ENCODE measurements at places on chromosomes 3 and 15.

DNA sequence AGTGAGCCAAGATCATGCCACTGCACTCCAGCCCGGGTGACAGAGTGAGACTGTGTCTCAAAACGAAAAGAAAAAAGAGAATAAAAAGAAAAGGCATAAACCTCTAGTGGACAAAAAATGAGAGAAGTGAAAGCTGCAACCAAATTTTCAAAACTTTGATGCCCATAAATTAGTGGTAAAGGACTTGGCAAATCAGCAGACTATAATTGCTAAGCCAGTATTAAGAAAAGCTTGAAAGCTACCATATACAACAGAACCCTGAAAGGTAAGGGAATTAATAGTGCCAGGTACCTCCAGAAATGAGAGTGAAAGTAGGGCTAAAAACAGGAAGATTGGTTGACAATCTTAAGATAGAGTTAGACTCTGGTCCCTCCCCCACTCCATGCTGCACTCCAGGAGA is 32.9 kb upstream of the SLC22A13 start:
- DNase-seq = no peak

- DNase-seq = no peak
Observed at GRCh38 chr3:183409219-183409618, 19.2 kb downstream of the MCF2L2 start.

- no peak for DNase-seq
Observed at GRCh38 chr3:112561484-112561733, 353 bp downstream of the ATG3 start.

- no peak for DNase-seq
Observed at GRCh38 chr15:53129121-53129904, 339.2 kb upstream of the ONECUT1 start.

DNA sequence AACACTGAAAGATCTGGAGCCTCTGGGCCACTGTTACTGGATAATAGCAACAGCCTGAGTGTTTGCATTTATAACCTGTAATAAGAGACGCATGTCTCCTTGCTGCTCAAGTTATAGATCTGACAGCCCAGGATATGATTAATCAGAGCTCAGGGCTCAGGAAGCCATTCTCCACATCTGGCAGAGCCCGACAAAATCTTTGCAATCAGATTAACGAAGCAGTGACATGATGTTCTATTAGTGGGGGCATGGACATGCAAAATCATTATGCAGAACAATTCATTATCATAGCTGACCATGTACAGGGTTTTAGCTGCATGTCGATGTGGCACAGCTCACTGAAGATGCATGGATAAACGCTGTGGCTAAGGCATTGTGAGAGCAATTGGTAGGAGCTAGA is 730.3 kb downstream of the ZNF385D start:
- no peak for DNase-seq

- no peak for DNase-seq
Observed at GRCh38 chr15:63905558-63906265, 72.0 kb upstream of the HERC1 start.

- no peak for DNase-seq
Observed at GRCh38 chr3:37139567-37140052, 34.8 kb downstream of the LRRFIP2 start.

DNA sequence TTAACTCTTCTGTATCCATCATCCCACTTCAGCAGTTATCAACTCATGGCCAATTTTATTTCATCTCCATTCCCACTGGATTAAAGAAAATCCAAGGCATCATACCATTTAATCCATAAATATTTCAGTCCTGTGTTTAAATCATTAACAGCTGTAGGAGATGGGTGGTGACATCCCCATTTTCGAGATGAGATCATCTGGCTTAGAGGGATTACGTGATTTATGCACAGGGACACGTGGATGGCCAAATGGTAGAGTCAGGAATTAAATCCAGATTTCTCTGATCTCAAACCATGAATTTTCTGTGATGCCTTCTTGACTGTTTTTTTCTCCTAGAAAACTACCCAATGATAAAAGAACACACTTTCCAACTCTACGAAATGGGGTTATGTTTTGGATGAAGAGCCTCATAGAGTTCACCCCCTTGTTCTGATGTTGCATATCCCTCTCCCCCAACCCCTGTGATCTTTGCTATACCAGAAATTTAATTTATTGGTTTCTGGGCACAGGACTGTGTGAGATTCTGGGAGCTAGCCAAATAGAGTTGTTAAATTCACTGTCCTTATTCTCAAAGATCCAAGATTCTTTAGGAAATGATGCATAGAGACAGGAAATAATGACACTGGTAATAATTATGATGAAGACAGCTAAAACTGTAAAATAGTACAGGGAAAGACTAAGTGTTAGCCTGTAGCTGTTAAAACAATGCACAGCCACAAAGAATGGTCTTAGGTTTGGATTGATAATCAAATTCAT is 7.4 kb downstream of the ZNF589 start:
- DNase-seq = no peak

DNA sequence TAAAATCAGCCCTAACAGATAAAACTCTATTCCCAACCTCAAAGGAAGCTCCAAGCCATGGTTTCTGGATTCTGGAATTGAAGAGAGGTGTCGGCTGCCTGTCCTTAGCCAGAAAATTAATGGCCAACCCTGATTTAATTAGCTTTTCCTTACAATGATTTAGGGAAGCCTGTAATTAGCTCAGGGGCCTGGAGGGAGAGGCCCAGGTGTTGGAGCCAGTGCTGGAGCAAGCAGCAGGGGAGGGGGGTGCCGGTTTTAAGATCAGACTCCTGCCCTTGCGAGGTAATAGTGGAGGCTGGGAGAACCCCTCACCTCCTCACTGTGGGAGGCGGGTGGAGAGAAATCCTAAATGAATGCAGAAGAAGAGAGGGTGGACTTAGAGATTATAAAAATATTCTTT is 14.7 kb upstream of the ATP2B2 start:
- DNase-seq = no peak

GRCh38 chr3:70990723-70991122 is 592.8 kb downstream of the FOXP1 start:
- no peak for DNase-seq

GRCh38 chr15:70092464-70093027 is 5.2 kb downstream of the TLE3 start:
- DNase-seq = no peak

DNA sequence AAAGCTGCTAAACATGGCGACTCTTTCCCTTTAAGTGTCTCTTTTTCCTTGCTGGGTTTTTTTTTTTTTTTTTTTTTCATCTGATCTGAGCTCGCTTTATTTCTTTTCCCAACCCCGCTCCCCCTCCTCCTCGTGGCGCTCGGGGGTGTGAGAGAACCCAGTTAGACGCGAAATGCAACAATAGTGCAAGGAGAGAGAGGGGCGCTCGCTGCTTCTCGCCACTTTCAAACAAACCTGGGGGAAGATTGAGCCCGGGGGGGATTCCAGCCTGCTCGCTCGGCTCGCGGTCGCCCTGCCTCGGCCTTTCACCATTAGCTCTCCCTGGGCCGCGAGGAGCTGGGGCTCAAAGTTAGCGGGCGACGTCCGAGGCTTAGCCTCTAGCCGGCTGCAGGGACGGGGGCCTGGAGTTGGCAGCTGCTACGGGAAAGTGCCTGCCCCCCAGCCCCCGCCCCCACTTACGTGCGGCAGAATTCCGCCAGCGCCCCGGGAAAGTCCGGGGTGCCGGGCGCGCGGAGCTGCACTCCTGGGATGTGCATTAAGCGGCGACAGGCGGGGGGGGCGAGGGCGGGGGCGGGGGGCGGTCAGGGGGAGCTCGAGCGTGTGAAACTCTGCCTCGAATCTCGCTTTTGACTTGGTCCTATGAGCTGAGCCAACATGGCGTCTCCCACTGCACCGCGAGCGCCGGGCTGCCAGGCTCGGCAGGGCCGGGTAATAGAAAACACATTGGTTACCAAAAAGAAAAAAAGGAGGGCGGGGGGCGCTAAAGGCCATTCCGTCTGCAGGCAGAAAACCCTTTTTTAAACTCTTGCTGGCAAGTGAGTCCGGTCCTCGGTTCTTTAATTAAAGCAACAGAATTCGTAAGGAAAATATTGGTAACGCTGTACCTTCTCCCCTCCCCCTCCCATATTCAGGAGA is 10.4 kb downstream of the NR2F2 start:
- no peak for DNase-seq

- DNase-seq = no peak
Observed at GRCh38 chr15:77749236-77749997, 116.7 kb upstream of the LINGO1 start.

GRCh38 chr3:42805141-42805821 is 991 bp upstream of the HIGD1A start:
- no peak for DNase-seq

DNA sequence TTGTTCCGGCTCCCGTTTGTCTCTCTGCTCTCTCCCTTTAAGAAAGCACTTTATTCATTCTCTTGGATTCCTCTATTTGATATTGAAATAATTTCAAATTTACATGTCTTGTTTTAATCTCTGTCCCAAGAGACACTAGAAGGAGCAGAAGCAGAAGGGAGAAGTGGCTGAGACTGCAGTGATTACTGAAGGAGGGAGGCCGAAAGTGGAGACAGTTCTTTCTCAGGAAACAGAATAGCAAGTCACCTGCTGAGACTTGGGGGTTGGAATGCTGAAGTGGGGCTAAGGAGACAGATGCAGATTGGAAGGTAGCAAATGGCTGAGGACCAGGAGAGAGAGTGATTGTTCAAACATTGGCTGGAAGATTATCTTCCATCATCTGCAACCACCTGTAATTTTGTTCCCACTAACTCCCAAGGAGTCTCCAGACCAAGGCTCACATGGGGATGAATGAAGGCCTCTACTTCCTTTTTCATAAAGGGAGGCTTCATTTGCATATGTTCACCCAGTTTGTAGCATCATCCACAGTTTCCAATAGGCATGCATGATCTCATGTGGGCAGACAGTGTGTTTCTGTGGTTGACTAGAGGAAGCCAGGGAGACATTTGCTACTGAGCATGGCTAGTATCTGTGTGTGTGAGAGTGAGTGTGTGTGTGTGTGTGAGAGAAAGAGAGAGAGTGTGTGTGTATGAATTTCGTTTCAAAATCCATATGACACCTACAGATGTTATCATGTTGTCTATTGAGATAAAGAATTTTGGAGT is 24.0 kb downstream of the LTF start:
- DNase-seq = peak; percentile 14

GRCh38 chr3:49305608-49306007 is 28.6 kb upstream of the C3orf62 start:
- DNase-seq = no peak

DNA sequence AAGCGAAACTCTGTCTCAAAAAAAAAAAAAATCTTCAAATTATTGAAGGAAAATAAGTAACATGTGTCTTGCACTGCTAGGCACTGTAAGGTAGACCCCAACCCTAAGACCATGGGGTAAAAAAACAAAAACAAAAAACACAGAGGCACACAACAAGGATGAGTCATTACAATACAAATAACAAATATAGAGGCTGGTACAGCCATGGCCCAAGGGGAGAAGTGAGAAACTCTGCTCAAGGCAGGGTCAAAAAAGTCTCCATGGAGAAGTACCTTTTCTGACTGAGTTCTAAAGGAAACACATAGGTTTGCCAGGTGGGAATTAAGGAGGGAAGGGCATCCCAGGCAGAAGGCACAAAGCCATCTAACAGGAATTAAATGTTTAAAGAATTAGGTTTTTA is 54.5 kb downstream of the TOP2B start:
- no peak for DNase-seq

DNA sequence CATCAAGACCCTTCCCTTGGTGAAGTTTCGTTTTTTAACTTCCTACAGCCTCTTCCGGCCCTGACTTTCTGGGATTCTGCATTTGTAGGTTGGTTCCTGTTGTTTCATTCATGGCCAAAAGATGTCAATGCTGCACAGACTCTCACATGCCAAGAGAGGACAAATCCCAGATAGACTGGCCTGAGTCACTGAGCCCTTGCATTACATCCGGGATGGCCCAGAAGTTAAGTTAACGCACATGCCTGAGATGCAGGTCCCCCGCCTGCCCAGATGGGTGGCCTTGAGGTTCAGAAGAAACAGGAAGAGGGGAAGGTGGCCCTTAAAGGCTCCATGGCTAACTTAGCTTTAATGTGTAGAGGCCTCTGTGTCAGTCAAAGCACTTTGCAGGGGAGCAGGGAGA is 51.6 kb upstream of the SRGAP3 start:
- DNase-seq = no peak

GRCh38 chr3:52710512-52710911 is 4.6 kb downstream of the SPCS1 start:
- DNase-seq = no peak

GRCh38 chr3:60325610-60326170 is 925.6 kb downstream of the FHIT start:
- no peak for DNase-seq

GRCh38 chr3:153911116-153911515 is 210.1 kb upstream of the ARHGEF26 start:
- no peak for DNase-seq

- no peak for DNase-seq
Observed at GRCh38 chr15:51270706-51271105, 67.7 kb downstream of the CYP19A1 start.

DNA sequence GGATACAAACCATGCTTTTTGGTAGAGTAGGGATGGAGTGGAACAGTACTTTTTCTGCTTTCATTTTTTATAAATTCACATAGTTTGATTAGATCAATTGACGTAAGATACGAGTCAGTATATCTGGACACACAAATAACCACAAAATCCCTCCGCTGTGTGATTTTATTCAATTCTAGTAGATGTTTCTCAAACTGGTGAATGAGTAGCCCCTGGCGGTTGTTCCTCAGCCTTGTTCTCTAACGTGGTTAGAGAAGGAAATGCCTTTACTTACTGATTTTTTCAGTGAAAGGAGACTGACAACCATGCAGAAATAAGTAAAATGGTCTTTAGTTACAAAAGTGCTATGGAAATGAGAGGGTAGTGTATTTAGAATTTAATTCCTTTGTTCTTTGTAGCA is 161.0 kb downstream of the TCF12 start:
- no peak for DNase-seq

DNA sequence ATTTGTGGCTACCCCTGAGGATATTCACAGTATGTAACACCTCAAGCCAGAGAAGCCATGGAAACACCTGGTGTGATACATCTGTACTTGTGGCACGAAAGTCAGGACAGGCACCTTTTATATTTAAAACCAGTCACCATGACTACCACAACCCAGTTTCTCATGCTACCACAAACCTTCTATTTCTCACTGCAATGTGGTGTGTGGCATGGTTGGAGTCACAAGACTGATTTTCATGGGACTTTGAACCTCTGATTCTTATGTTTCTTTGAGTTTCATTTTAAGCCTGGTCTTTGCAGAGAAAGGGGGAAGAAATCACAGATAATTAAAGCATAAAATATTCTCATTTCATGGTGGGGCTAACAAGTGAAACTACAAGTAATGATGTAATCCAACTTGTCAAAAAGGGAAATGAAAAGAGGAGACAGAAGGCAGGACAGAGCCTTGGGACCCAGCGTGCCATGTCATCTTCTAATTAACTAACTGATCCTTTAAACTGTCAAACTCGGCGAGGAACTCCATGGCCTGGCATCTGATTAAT is 175.9 kb downstream of the PDZRN3 start:
- DNase-seq = no peak

GRCh38 chr15:43735416-43735815 is 10.8 kb upstream of the PDIA3 start:
- no peak for DNase-seq

DNA sequence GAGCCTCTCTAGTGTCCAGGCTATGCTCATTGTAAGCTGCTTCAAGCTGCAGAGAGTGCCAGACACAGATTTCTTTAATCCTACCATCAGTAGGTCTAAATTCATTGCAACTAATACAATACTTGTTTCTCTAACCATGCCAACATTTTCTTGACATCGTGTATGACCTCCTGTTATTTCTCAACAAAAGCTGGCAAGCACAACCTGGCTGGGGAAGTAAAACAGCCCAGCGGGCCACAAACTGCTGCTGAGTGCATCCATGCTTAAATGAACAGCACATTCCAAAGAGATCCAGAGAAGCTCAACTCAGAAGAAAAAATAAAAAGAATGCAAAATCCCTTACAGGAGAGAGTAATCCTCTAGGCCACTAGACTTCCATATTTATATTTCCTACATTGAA is 36.5 kb downstream of the GMNC start:
- DNase-seq = no peak
